ENCODE measurements at places on chromosomes 11 and 22. TPM values are rescaled to one million over a fixed set of nuclear protein-coding genes. Genes with fewer than 3 reads are reported as not detected.

DNA sequence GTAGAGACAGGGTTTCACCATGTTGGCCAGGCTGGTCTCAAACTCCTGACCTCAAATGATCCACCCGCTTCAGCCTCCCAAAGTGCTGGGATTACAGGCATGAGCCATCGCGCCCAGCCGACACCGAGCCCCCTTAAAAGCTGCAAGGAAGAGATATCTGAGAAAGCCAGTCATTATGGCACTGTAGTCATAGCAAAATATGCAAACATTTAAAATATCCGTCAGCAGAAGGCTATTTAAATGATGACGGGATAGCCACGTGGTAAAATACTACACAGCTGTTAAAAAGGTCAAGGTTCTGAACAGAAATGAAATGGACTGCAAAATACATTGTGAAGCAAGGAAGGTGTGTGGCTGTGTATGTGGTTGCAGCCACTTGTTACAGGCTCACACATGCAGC lies 6.4 kb upstream of the CCDC88B start:
- DNase-seq, result no peak

GRCh38 chr11:132728026-132728425 lies 804.3 kb downstream of the OPCML start:
- no peak for DNase-seq

DNA sequence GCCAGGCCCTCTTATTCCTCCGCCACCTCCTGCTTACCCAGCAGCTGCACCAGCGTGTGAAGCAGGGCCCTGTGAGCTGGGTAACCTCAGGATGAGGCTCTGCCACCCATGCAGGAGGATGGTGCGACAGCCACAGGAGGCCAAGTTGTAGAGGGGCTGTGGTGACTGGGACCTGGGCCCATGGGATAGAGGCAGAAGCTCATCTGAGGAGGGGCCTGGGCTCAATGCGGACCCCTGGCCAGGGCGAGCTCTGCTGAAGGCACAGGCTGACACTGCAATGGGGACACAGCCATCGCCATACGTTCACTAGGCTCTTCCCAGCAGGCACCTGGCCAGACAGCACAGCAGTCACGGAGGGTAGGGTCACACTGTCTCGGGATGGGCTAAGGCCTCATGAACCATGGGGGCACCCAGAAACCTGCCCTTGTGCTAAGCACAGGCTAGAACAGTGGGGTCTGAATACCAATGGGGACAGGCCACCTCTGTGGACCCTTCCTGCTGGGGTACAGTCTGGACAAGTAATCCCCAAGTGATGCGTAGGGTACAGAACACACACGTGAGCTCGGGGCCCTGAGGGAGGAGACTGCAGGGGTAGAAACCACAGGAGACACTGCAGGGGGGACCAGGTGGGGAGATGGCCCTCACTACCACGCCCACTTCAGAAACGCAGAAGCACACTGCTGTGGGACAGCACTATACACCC lies 35.3 kb downstream of the GNB1L start:
- no peak for DNase-seq

The DDIAS gene
- 19.3 TPM for total RNA-seq

The MRPL23 gene
- total RNA-seq, result 73.2 TPM

GRCh38 chr11:20310137-20310536 lies 53.4 kb upstream of the HTATIP2 start:
- DNase-seq, result no peak

- no peak for DNase-seq
These were observed 81.2 kb downstream of the RASSF10 start for GRCh38 chr11:13090228-13090708.

GRCh38 chr22:47111626-47112581 lies 349.5 kb downstream of the TBC1D22A start:
- no peak for DNase-seq

DNA sequence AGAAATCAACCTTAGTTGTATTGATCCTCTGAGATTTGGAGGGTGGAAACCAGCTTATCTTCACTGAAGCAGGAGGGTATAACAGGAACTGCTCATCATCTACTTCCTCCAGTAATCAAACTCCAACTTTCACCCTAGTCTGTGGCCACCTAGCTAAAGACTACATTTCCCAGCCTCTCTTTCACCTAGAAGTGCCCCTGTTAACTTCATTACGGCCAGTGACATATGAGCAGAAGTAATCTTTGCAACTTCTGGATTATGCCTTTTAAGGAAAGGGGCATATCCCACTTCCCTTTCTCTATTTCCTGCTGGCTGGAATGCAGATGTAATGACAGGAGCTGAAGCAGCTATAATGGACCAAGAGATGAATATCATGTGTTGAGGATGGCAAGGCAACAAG lies 7.6 kb upstream of the VPS37C start:
- no peak for DNase-seq

The SERPING1 gene
- not detected for total RNA-seq

- no peak for DNase-seq
These were observed 1679.3 kb downstream of the LRRC4C start for GRCh38 chr11:39780131-39780530.

The TESMIN gene
- 3.6 TPM for total RNA-seq

DNA sequence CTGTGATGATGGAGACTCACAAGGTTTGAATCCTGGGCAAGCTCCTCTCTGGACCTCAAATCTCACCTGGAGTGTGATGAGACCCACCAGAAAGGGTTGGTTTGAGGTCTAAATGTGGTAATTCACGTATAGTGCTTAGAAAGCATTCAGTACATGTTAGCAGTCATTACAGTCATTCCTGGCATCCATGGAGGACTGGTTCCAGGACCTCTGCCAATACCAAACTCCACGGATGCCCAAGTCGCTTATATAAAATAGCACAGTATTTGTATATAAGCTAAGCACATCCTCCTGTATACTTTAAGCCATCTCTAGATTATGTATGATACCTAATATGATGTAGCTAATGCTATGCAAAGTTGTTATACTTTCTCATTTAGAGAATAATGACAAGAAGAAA lies 67.6 kb upstream of the CYP2D6 start:
- DNase-seq, result no peak

The C1QTNF5 gene
- total RNA-seq, result 1.8 TPM

Data from HT1080 (cell line).